Cortex of kidney (tissue), 1 donor: ENCODE measurements at places on chromosomes 4 and X.

- no peak for DNase-seq
These were observed 440.9 kb downstream of the NKX6-1 start for GRCh38 chr4:84058201-84058600.

DNA sequence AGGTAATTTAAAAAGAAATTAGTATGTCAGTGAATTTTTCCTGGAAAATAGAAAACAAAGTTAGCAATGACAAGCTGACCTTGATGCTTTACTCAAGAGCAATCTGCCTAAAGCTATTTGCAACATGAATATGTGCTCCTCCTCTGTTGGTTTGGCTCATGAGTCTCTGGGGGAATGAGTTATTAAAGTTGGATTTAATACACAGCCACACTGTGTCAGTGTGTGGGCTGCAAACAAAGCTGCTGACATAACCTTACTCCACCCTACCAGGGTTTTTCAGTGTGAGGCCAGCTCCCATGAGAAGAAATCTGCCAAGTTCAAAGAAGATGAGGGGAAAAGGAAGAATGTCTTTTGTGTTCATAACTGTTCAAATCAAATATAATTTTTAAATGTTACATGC is 280.5 kb downstream of the TLL1 start:
- no peak for DNase-seq

- DNase-seq, result no peak
These were observed 213.2 kb downstream of the ARHGAP24 start for GRCh38 chr4:85688055-85688740.

- no peak for DNase-seq
These were observed 74.0 kb downstream of the AFF2 start for GRCh38 chrX:148574237-148574973.

DNA sequence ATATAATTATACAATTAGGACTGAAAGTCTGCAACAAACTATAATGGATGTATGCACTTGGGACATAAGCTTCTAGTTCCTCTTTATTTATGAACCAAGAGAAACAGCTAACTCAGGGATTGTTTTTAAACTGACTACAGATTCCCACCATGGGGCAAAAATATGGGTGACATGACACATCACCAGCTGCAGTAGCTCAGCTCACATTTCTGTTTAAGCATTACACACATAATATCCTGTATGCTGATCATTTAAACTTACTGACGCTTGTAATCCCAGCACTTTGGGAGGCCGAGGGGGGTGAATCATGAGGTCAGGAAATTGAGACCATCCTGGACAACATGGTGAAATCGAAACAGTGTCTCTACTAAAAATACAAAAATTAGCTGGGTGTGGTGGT is 11.5 kb downstream of the FGB start:
- no peak for DNase-seq

GRCh38 chr4:92254767-92255442 is 48.9 kb upstream of the GRID2 start:
- DNase-seq, result no peak
